ENCODE measurements at places on chromosomes 3 and 15.

- no peak for DNase-seq
Measured at GRCh38 chr3:94070341-94070911, 7.6 kb downstream of the NSUN3 start.

- no peak for DNase-seq
Measured at GRCh38 chr3:107662124-107662507, 139.4 kb downstream of the BBX start.

GRCh38 chr3:70360979-70361760 lies 48.7 kb upstream of the MDFIC2 start:
- DNase-seq, result no peak

GRCh38 chr3:49294343-49294742 lies 17.3 kb upstream of the C3orf62 start:
- DNase-seq, result no peak

DNA sequence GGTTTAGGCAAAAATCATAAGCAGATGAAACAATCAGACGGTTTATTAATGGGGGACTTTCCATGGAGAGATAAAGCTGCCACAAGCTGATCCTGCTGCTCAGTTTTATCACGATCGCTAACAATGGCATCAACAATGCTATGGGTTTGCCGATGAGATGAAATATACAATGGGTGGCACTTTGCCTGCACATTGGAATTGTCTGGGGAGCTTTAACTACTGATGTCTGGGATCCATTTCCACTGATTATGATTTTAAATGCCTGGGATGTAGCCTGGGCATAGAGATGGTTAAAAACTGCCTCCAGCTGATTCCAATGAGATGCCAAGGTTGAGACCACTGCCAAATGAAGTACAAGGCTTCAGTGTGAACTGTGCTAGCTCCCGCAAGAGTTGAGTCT lies 30.8 kb downstream of the CRYGS start:
- DNase-seq, result no peak

Data from activated CD8-positive, alpha-beta memory T cell treated with anti-CD3 and anti-CD28 coated beads for 1 hour (primary cell).